CD4-positive, CD25-positive, alpha-beta regulatory T cell (primary cell): ENCODE measurements at places on chromosomes 4 and X.
A peak's percentile ranks its signal among the peaks of the same experiment; 100 is the strongest.

- no peak for DNase-seq
These were observed 91.2 kb downstream of the LPAR4 start for GRCh38 chrX:78838709-78839108.

DNA sequence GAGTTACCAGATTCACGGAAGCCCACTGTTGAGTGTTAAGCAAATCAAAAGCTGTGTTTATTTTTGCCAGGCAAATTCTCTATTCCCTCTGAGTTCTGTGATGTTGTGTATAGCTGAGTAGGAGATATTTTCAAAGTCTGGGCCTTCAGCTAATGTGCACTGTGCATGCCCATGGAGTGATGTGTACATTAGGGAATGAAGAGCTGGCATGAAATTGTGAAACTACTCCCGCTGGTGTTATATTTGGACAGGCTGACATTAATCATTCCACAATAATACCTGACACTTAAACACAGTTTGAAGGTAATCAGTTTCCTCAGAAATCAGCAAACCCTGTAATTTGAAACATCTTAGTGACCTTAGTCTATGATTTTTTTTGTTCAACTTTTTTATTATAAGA lies 88.1 kb upstream of the MBNL3 start:
- DNase-seq, result no peak

DNA sequence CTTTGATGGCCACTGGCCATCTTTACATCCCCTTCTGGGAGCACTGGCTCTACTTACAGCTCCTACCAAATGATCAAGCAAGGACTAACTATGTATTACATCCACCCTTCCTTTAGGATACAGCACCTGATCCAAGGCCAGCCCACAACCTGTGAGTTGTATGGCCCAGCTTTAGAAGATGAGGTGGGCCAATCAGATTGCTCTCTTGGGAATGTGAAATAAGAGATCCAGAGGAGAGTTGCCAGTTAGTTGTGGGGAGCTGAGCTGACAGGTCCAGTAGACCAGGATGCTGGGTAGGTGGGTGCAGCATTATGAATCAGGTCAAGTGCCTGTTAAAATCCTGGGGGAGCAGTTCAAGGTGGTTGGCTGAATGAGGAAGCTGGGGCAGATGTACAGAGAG lies 111.5 kb downstream of the GNL3L start:
- no peak for DNase-seq

DNA sequence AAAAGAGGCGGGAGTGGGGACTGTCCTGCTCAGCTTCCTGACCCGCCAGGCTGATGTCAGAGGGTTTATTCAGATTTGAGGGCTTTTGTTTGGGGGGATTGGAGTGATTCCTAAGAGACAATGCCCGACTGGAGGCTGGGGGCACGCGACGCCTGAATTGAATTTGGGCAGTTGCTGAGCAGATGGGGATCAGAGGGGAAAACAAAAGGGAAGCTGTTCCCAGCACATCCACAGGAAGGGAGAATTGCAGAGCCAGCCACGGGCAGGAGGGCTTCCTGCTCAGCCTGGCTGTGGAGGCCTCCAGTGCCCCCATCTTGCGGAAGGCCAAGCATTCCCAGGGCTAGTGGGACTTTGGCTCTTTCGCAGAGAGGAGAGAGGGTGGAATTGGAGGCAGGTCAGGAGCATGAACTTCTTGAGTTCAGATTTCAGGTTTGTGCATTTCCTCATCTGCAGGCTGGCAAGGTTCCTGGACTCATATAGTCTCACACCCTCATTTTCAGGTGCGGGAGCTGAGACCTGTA lies 162.8 kb downstream of the NHS start:
- DNase-seq, result no peak

DNA sequence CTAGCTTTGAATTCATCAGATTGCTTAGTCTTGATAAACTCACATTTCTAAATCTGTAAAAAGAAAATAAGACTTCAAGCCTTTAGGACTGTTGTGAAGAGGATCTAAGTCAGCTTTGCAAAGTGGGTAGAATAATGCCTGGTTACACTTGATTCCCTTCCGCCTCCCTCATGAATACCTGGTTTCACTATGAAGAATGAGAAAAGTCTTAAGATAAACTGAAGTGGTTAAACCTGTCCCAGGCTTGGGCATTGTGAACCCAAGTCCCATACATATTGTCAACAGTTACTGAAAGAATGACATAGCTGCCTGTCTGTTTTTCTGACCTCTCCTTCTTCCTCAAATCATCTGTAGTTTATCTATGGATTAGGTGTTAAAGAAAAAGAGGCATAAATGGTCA lies 16.7 kb upstream of the GBA3 start:
- no peak for DNase-seq

DNA sequence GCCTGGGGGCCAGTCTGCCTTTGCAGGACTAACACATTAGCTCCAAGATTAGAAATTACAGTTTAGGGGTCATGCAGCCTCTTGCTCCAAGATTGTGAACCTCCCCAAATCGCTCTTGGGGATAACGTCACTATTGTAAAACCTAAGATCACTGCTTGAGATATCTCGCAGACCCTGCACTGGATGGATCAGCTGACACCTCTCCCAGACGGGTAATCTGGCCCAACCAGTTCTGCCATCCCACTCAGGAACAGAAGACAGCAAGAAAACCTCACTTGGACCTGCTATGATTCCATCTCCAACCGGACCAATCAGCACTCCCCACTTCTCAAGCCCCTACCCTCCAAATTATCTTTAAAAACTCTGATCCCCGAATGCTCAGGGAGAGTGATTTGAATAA lies 431.2 kb downstream of the GPM6A start:
- no peak for DNase-seq

- no peak for DNase-seq
These were observed 10.2 kb upstream of the CYTL1 start for GRCh38 chr4:5029447-5029846.

DNA sequence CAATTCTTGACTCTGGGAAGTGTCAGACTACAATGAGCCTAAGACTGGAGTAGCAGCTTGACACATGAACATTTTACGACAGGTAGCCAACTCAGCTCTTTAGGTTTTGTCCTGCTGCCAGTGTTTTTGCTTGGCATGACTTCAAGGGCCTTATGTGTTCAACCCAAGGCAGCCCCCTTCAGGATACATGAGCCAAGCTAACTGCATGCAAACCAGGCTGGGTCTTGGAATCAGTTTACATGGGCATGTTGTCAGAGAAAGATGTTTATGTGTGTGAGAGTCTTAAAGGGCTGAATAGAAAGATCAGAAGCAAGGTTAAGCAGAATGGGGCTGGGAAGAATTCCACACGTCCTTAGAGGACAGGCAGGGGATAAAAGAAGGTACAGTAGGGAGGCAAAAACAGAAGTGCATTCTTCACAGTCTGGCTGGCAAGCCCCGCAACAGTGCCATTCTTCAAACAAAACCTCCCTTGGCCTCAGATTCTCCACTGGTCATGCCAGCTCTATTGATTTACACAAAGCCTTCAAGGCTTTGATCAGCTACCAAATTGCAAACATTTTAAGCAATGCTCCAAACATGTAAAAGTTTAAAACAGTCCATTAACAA lies 97.3 kb downstream of the NKX6-1 start:
- DNase-seq, result no peak

DNA sequence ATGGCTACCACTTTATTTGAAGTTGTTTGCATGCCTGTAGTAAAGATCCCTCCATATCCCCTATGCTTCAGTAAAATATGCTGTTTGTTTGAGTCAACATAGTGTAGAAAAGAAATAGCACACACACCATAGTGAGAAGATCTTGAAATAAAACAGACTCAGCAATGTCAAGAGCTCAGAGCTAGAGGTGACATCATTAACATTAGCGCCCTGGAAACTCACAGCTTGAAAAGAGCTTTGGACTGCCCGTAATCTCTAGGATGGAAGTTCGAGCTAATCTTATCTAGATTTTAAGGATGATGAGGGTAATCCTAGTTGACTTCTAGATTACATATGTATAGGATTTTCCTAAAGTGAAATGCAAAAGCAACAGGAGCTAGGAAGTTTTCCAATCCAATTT lies 275.6 kb downstream of the SMARCA1 start:
- DNase-seq, result no peak

DNA sequence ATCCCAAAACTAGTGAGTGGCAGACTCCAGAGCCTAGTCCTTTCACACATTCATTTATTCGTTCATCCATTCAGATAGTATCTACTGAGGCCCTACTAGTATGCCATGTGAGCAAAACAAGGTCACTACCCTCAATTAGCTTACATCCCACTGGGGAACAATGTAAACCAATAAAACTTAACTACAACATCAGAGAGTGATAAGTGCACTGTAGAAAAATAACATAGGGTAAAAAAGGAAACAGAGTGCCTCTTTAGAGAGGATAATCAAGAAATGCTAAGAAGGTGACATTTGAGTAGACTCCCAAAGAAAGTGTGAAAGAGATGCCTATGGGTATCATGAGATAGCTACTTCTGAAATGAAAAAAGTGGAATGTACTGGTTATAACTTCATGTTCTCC lies 18.5 kb downstream of the PAPSS1 start:
- no peak for DNase-seq

DNA sequence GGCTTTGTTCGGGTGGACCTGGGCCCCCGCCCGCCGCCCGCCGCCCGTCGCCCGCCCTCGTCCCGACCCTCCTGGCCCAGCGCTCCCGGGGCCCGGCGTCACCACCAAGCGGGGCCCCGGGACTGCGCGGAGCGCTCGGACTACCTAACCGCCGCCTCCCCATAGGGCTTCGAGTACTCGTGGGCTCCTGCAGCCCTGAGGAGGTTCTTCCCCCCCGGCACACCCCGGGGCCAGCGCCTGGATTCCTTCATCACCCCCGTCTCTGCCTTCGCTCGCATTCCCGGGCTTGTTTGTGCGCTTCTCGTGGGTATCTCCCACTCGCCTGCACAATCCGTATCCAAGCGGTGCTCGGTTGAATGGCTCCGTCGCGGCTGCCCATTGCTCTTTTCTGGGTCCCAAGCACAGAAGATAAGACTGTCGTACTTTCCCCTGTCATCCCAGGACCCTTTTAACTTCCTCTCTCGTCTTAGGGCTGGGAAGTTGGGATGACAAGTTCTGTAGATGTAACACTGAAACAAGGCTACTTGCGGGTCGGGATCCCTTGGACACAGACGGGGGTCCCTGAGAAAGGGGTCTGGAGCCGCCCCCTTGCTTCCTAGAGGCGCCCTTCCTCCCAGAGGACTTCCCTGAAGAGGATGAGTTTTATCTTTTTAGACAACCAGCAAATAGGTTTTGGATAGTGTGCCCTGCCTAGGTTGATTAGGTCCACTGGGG lies 565 bp downstream of the MOB1B start:
- DNase-seq, result no peak

DNA sequence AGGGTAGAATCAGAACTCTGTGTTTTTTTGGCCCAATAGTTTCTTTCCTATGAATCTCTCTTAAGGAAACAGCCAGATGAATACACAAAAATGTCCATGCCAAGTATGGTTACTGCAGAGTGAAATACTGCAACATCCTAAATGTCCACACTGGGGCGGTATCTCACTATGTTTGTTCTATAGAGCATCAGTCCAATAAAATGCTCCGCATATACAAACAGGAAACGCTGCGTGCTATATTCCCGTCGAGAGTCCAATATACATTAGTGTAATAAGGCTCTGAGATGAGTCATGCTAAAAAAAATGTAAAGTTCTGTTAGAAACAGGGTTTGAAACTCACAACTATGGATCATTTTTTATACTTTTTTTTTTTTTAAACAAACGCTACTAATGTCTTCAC lies 72.9 kb upstream of the ENOX2 start:
- DNase-seq, result peak; percentile 32
